ENCODE measurements at places on chromosomes 7 and 10.

DNA sequence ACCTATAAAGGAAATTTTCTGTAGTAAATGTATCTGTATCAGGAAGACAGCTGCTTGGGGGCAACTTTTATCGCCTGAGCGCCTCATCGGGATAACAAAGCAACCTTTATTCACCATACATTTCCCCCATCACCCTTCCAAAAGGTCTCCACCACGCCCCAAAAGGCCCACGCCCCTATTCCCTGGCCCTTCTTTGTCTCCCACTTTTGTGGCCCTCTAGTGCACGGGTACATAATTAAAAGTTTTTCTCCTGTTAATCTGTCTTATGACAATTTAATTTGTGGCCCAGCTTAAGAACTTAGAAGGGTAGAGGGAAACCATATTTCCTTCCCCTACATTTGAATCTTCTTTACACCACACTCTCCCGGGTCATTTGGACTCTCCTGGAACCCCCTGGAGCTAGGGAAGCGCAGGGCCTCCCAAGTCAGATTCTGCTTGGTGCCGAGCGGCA is 625 bp downstream of the RP9 start:
- no peak for DNase-seq

DNA sequence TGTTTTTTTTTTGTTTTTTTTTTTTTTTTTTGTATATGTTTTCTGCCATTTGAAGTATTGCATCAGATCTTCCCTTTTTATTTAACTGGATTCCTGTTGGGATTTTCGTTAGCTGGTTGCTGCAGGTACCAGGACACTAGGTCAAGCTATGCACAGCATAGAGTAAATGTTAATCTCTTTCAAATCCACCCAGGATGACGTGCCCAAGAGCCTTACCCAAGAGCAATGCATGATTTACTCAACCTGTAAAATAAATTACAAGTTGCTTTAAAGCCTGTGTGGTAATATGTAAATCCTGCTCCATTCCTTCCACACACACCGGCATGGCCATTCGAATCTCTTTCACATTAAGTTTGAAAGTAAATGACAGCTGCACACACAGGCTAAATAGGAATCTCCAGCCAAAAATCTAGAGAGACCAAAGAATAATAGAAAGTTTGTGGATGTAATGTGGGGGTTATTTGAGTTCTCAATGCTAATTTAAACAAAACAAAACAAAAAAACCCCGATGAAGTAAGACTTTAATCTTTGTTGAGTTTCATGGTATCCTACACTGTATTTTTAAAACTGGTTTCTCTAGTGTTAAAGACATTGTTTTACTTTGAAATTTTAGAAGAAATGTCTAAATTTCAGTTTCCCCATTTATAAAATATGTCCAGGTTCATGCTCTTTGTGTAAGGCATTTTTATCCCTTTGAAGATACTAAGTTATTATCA is 167.9 kb downstream of the FRMD4A start:
- DNase-seq, result no peak

GRCh38 chr7:29612596-29612995 is 49.0 kb downstream of the PRR15 start:
- DNase-seq, result peak; percentile 67

DNA sequence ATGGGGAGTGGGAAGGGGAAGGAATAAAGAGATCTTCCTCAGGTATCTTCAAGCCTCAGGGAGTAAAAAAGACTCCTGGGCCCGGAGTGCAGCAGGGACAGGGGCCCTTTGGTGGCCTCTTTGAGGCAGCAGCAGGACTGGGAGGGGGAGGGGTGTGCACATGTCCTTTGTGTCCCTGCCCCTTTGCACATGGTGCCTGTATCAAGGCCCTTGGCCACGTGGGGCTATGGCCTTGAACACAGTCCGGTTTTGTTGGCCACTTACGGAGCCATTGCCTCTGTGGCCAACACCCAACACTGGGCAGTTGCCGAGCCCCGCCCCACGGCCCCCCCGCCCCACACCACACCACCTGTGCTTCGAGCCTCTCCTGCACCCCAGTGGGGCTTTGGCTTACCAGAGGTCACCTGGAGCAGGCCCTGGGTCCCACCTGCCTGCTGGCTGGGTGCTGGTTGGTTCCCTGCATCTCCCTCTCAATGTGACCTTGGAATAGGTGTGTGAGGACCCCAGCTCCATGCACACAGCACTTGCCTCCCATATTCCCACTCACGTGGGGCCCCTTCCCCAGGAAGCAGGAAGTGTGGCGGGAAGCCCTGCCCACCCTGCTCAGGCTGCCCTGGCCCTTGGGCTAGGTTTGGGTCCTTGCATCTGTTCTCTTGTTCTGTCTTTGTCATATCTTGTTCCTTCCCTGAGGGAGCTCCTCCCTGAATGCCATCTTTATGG is 5.4 kb downstream of the SAP25 start:
- no peak for DNase-seq

DNA sequence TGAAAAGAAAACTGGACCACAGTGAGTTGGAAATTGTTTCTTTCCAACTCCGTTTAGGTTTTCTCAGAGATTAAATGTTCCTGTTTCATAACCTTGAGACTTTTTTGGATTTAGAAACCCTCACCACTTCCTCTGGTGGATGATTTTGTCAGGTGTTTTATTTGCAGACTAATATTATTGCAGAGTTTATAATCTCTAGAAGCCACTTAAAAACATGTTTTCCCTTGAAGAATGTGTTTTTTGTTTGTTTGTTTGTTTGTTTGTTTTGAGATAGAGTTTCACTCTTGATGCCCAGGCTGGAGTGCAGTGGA is 520 bp upstream of the MICU1 start:
- DNase-seq, result no peak

DNA sequence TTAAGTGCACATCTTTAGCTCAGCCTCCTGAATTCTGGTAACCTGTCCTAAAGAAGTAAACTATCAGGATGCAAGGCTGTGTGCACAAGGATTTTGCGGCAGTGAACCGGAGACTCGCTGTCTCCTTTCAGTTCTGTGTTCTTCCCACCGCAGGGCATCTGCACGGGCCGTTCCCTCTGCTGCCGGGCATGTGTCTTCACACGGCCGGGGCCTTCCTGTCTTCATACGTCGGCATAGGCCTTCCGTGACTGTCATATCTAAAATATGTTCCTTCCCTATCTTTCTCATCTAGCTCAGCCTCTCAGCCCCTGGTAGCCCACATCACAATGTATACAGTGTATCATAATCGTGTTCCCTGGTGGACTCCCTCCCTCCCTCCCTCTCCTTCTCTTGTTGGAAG is 16.4 kb downstream of the PALD1 start:
- no peak for DNase-seq

- DNase-seq, result no peak
Observed at GRCh38 chr7:71220210-71220695, 88.3 kb downstream of the GALNT17 start.

- no peak for DNase-seq
Observed at GRCh38 chr10:88012641-88013040, 149.2 kb downstream of the PTEN start.

DNA sequence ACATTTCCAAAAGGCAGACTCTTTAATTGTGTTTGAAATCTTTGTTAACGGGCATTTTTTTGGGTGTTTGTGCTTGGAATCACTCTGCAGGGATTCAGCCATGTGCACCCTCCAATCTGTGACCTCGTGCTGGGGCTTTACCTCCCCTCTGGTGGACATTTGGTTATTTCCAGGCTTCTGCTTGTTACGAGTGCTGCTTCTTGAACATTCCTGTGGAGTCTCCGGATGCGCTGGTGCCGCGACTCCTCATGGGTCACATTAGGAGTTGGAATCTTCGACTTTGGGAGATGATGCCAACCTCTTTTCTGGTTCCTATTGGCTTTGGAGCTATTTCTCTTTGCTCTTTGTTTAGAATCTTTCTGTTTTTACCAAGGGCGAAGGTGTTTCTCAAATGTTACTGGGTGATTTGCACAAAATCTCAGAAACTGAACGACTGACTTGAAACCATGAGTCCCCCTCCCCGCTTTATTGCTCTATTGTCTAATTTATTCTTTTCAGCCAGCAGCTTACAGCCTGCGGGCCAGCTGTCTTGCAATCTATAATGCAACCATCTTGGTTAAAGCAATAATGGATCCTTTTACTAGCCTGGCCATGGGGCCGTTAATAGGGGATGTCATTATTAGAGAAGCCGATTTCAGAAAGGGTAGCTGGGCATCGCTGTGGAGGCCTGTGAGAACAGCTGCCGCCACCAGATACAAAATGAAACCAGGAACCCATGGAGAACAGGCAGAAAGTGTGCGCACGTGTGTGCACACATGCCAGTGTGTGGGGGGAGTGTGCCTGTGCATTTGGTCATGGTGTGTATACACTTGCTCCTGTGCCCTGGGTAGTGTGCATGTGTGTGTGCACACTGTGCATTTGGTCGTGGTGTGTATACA is 9.9 kb upstream of the DPYSL4 start:
- no peak for DNase-seq

DNA sequence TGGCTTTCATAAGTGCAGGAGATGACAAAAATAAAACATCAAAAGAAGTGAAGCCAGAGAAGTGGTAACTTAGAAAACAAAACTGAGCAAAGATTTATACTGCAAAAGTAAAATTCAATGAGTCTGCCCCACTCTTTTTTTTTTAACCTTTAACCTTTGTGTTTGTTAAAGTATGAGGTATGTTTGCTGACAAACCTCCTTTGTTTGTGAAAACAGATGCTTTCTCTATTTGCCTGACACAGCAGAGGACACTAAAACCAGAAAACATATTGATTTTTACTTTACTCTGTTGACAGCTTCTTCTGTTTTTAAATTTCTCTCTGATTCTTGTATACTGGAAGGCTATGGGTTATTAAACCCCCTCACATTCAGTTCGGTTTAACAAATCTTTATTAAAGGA is 57.6 kb downstream of the SGMS1 start:
- DNase-seq, result no peak

DNA sequence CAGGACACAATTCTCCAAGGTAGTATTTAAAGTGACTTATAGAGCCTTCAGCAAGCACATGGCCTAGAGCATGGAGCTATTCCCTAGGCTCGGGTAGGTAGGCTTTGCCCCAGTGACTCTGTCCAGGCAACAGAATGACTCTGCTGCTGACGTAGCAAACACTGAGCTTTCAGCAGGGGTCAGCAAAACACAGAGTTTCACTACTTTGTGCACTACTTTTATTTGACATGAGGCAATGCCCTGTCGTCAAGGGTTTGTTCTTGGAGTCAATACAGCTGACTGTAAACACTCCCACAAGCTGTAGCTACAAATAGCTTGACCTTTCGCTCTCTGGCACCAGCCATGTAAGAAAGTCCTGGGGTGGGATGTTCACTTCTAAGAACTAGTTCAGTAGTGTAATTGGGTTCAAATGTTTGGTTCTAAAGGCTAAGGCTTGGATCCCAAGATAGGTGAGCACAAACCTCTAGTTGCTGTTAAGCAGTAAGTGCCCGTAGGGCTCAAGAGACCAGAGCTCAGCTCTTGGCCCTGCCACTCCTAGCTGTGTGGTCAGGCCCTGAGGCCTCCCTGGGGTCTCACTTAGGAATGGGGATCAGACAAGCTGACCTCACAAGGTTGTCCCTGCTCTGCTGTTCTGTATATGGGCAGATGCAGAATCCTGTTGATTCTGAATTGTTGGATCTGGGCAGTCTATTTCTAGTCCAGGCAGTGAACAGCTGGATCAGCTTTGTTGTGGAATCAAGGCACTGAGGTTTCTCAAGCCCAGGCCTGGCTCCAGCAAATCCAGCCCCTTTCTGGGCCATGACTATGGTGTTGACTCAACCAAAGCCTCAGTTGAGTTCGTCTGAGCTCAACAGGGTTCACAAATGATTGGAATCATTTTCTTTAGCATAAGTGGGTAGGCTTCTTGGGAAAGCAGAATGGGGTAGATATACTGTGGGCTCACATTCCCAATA is 10.7 kb downstream of the NODAL start:
- peak; percentile 94 for DNase-seq

DNA sequence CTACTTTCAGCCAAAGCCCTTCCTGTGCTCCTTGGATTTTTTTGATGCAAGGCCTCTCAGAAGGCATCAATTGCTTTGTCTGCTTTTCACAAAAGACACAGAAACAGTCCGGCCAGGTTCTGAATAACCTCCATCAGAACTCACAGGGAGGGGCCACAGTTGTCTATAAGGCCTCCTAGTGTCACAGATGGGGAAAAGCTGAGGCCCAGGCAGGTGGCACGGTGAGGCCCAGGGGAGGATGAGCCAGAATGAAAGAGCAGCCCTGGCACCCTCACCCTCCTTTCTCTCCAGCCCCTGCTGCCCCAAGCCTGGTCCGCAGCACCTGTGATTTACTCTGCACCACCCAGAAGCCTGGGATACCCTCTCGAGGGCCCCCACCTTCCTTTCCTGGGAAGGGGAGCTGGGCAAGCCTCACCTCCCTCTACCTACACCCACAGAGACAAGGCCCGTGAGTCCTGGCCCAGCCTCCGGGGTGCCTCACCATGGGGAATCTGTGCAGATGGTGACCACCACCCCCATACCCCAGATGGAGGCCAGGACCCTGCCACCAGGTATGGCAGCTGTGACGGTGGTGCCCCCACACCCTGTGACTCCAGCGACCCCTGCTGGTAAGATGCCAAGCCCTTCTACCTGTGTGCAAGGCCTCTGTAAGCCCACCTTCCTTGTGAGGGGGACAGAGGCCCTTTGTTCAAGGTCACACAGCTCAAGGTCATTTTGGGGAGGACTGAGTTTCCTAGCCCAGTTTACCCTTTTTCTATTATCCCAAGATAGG is 26.2 kb upstream of the ZNF467 start:
- DNase-seq, result no peak

- no peak for DNase-seq
Observed at GRCh38 chr10:132421847-132422751, 25.1 kb downstream of the PWWP2B start.

DNA sequence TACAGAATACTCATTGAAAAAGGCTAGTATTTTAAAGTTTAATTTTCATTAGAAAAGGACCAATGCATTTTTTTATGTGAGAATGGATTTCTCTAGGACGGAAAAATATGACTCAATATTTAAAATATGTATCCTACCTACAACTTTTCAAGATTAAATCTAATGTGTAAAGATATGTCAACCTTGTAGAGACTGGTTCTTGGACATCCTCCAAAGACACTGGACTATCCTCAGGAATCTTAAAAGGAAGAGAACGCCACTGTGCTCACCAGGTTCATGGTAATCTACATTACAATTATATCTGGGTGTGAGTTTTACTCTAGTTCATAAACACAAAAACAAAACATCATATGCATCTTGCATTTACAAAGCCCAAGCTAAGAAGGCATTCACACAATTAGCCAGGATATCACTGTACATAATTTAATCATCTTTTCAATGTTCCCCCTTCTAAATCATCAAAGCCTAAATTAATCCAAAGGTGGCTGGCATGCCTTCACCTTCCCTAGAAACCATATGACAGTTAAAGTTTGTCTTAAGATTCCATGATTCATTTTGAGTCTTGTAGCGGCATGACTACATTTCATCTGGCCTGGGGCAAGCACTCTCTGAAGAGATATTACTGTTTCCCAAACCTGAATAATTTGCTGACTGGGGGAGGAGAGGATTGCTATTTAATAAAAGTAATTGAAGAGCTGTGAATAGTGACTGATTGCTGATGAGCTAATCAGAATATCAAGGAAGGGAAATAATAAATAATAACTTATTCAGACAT is 12.0 kb downstream of the SGCE start:
- DNase-seq, result no peak

DNA sequence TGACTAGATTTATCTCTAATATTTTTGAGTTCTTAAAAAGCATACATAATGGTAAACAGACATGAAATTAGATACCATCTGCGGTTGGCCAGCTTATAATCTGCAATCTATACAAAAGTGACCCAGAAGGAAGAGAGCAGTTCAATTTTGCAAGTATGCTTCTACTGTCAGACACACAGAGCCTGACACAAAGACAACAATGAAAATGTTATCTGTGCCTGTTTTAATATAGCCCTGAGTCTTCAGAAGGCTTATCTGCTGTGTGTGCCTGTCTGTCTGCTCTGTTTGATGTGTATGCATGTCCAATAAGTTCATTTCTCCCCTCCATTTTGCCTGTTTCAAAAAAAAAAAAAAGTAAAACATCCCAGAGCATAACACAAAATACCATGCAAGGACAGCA is 73.3 kb upstream of the FHIP2A start:
- no peak for DNase-seq
